C1 segment of cervical spinal cord (tissue), 14 donors: ENCODE measurements at places on chromosomes 5 and 9.

DNA sequence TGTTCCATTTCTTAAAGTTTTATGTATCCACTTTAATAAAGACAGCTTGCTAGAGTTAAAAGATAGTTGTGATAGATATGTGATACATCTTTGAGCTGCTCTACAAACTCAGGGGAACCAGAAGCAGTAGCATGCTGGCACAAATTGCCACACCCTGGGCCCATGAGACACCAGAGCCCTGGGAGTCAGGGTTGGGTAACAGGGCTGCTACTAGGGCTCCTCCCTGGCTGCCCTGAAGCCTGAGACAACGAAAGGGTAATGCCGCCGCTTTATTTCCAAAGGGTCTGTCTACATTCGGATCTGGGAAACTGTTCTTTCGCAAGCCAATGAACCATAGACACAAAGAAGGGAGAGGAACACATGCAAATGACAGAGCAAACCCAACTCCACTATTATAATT is 29.2 kb downstream of the PTPN3 start:
- no peak for DNase-seq

- no peak for DNase-seq
Observed at GRCh38 chr5:87413343-87413645, 564 bp upstream of the CCNH start.

DNA sequence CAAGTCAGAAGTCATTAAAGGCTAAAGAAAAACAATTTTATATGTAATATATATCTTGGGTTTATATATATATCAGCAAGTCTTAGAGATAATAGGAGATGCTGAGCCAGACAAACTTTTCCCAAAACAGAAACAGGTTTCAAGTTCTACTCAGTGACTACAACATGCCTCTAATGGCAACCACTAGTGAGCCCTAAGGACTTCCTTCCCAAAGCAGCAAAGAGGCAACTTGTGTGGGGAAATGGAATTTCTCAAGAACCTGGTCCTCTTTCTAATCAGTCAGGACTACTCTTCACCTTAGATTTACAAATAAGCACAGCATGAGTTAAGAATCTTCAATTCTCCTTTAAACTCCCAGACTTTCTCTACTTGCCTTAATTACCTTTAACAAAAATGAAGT is 17.6 kb downstream of the RNF38 start:
- DNase-seq, result no peak

DNA sequence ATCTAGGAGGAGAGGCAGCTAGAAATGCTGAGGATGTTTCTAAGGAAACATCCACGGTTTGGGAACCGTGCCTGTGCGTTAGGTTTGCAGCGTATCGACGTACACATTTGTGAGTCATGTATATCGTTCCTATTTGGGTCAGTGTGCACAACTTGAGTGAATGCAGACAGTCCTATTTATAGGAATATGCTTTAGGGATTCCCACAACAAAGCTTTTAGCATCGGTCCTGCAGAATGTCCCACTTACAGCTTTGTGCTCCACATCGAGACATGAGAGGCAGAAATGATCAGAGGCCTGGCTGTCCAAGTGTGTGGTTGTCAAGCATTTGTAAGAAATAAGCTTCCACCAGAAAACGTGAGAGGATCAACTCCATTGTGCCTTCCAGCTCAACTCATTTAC is 1282.7 kb upstream of the WWC1 start:
- DNase-seq, result no peak

GRCh38 chr5:119063579-119064379 is 7.1 kb upstream of the DMXL1 start:
- DNase-seq, result no peak

- DNase-seq, result no peak
Observed at GRCh38 chr5:16321284-16321683, 141.7 kb upstream of the MARCHF11 start.

DNA sequence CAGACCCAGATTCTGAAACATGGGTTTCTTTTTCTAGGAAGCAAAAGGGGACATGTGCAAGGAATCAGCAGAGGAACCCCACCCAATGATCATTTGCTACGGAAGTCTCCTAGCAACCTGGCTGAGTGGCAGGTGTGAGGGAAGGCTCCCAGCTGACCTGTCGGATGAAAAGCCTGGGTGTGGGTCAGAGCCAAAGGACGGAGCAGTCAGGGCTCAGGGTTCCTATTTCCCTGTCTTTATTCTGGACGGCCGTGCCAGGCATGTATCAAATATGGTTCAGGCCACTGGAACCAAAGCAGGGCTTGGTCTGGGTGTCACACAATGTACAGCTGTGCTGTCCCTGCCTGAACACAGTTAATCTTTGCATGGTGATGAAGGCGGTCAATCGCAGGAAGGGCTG is 20.1 kb downstream of the STK10 start:
- no peak for DNase-seq

GRCh38 chr9:131094622-131095021 is 1.7 kb upstream of the AIF1L start:
- DNase-seq, result no peak

DNA sequence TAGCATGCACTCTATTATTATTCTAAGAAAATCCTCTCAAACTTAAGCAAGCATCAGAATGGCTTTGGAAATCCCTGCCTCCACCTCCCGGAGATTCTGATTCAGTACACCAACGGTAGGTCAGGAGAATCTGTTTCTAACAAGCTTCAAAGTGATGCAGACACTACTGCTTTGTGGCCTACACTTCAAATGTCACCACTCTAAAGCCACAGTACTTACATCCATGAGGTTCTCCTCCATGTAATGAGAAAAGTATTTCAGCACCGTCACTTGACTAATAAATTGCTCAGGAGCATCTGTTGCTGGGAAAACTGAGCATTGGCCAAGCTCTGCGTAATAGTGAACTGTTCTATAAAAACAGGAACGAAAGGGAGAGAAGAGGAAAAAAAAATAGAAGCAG is 4.8 kb downstream of the PLK2 start:
- no peak for DNase-seq

- DNase-seq, result no peak
Observed at GRCh38 chr5:76682387-76682786, 33.5 kb upstream of the F2R start.

DNA sequence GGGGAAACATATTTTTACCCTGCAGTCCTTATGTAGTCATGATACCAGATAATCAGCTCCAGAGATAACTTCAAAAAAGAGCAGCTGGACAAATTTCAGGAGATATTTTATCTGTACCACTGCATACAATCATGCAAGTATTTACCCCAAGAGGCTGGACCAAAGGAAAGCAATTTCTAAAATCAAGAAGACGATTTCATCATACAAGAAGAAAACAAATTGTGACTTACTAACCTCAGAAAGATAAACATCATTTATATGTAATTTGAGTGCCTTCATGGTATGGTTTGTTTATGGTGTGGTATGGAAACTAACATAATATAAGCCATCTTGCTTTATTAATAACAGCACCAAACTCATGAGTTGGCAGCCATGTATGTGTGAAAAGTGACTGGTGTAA is 603.6 kb downstream of the PSAT1 start:
- no peak for DNase-seq

- DNase-seq, result no peak
Observed at GRCh38 chr9:70480405-70480980, 66.0 kb upstream of the KLF9 start.
